ENCODE measurements at places on chromosomes 3 and 15.

DNA sequence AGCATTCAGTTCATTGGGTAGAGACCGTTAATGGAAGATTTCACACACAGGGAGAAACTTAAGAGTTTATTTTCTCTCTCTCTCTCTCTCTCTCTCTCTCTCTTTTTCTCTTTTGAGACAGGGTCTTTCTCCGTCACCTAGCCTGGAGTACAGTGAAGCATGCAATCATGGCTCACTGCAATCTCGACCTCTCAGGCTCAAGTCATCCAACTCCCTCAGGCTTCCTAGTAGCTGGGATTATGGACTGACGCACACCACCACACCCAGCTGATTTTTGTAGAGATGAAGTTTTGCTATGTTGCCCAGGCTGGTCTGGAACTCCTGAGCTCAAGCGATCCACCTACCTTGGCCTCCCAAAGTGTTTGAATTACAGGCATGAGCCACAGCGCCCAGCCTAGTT, 1.6 kb downstream of the WDR72 start:
- no peak for DNase-seq

GRCh38 chr3:119778811-119779210, 3.1 kb upstream of the NR1I2 start:
- no peak for DNase-seq

- peak; percentile 99 for DNase-seq
These were observed at the start of gene WDR5B for GRCh38 chr3:122415762-122416654. Gene WDR5B (minus strand): TSS chr3:122416062. CDS start chr3:122415528, 534 bp downstream.

- DNase-seq: no peak
These were observed 13.0 kb downstream of the ZBED2 start for GRCh38 chr3:111582120-111582474.

GRCh38 chr15:70526974-70527325, 236.4 kb downstream of the UACA start:
- no peak for DNase-seq

GRCh38 chr3:166498446-166498845, 661.2 kb upstream of the BCHE start:
- DNase-seq: no peak

GRCh38 chr3:124230998-124231397, 239.1 kb upstream of the ROPN1 start:
- DNase-seq: no peak

DNA sequence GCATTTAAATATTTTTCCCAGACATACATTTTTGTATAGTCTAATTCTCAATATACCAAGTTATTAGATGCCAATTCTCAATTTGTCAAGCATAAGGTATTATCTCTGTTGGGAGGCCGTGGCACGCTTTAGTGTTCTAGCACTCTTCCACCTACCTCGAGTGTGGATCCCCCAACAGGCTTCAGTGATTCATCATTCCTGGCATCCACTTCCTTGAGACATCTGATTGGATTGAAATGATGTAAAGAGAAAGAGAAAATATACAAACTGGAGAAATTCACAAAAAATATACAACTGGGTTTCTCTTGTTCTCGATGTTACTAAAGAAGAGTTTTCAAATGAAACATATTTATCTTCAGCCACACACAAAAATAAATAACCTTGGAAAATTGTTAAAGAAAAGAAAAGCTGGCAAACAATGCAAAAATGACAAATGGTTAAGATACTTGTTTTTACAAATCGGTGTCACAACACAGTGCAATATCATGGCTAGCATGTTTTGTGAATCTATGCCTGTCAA, 218.0 kb upstream of the CDIN1 start:
- no peak for DNase-seq

DNA sequence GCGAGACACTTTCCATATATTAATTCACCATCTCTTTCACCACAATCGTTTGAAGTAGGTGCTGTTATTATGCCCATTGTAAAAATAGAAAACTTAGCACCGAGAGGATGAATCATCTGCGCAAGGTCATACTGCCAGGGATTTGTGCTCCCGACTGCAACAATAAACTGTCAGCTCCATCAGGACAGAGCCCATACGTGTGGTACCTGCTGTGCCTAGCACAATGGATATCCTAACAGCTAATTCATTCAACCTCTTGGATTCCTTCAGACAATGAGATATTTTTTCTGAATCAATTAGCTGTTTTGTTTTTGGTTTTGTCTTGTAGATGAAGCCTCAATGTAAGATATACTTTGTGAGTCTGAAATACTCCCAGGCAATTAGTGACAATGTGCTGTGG, 32.3 kb upstream of the PROK2 start:
- no peak for DNase-seq

- DNase-seq: no peak
These were observed 76.2 kb upstream of the LARS2 start for GRCh38 chr3:45311953-45312801.

GRCh38 chr3:37262816-37263393, 88.5 kb upstream of the LRRFIP2 start:
- DNase-seq: no peak

- DNase-seq: no peak
These were observed 16.1 kb upstream of the APH1B start for GRCh38 chr15:63261311-63261710.

Measured in left forelimb (tissue), 1 donor.